ENCODE measurements at places on chromosomes 12 and 14.
A peak's percentile ranks its signal among the peaks of the same experiment; 100 is the strongest.

- DNase-seq: no peak
Measured at GRCh38 chr12:90078344-90078743, 369.7 kb upstream of the ATP2B1 start.

DNA sequence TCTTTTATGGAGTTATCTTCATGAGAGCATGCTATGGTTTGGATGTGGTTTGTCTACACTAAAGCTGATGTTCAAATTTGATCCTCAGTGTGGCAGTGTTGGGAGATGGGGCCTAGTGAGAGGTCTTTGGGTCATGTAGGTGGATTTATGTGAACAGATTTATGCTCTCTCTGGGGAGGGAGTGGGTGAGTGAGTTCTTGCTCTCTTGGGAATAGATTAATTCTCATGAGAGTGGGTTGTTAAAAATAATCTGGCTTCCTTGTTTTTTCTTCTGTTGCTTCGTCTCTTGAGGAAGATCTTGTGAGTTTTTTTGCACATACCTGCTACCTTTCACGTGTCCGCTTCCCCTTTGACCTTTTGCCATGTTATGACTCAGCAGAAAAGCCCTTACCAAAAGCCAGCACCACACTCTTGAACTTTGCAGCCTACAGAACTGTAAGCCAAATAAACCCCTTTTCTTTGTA is 20.5 kb downstream of the DERA start:
- DNase-seq: no peak

DNA sequence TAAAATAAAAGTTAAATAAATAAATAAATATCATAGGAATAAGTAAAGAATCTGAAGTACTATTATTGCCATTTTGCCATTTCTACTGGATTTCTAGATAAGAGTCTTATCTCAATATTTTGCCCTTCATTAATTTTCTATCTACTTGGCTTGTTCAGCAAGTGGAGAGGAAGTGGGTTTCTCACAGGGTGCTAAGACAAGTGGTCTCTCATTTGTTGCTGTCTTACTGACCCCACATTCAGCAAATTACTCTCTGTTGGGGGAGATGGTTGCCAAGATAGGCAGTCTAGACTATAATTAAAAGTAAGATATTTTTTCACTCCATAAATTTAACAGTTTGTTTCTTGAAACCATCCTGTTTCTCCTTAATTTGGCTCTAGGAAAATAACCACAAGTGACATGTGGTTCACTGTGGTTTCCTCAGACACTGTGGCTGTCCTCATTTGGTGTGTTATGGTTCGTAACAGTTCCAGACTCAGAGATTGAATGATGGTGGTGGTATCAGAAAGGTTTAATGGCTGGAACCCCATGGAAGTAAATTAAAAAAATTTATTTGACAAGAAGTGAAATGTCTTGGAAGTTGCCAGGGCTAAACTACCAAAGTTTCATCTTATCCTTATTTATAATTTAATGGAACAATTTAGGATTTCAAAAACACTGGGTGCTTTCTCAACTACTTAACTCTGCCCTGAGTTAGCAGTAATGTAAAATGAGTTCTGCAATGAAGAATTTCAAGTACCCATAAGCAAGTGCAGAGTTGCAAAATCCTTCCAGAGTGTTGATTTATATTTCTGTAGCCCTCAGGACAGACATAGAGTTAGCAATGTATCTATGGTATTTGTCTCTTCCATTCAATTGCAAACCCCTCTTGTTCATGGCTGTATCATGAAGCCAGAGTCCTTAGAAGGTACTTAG is 214.8 kb downstream of the MSRB3 start:
- DNase-seq: no peak

DNA sequence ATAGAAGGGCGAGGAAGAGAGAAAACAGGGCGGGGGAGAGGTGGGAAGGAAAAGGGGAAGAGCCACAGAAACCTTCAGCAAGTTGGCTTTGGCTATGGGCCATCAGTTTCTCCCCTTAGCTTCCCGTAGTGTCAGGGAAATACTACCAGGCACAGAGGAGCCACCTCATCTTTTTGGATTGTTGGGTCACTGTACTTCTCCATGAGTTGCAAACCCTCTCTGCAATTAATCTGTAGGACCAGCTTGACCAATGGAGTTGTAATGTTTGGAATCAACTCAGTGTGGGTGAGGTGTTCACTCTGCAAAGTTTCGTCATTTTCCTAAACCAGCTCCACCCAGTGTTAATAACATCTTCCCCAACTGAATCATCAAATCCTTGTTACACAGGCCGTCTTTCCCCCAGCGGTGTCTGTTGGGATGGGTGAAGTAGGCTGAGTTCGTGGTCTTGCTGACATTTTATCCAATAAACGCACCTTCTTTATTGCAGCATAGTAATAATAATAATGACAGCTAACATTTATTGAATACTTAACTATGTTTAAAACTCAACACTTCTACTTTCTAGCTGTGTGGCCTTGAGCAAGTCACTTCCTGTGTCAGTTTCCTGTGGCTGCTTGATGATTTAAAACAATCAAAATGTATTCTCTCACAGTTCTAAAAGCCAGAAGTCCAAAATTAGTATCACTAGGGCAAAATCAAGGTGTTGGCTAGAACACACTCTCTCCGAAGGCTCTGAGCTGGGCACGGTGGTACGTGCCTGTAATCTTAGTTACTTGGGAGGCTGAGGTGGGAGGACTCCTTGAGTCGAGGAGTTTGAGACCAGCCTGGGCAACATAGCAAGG is 8.1 kb upstream of the GLTP start:
- DNase-seq: peak; percentile 63

DNA sequence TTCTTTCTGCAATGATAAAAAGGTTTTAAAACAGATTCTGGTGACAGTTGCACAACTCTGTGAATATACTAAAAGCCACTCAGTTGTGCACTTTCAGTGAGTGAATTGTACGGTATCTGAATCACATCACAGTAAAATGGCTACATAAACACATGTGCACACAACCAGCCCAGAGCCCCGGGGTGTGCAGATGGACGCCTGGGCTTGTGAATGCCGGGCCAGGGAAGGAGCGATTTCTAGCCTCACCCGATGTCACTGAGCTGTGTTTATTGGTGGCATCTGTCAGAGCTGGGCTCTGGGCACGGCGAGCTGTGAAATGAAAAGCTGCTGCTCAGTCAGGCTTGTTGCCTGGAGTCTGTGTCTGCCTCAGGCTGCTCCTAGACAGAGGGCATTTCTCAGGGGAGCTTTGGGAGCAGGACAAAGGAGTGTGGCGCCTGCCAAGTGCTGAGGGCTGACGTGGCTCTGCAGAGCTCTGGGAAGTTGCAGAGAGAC is 25.9 kb downstream of the RHOF start:
- no peak for DNase-seq

GRCh38 chr12:52946334-52946733 is 2.6 kb upstream of the KRT18 start:
- no peak for DNase-seq

Data from CD4-positive, alpha-beta T cell (primary cell).